Stimulated activated CD4-positive, alpha-beta T cell treated with anti-CD3 and anti-CD28 coated beads, Interleukin-15, amount 100 ng/mL, for 1 hour (primary cell): ENCODE measurements at places on chromosomes 6 and 20.

DNA sequence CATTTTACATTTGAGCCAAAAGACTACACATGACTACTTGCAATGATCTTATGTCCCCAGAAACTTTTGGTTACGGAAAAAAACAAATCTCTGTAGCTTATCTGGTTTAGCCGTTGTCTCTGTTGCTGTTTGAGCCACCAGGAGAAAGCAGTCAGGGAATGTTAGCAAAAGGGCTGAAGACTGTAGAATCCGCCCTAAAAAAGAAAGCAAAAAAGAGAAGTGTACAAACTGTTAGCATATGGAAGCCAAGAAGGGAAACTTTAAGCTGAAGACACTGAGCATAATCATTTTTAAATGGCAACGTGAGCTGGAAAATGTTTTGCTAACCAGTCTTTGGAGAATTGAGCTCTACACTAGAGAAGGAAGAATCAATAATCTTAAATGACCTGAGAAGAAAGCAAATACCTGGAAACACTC, 69.9 kb upstream of the MYLIP start:
- DNase-seq, result no peak

- no peak for DNase-seq
These were observed 53.8 kb upstream of the SUPT3H start for GRCh38 chr6:45431317-45432065.

GRCh38 chr20:25135031-25135430, 53.1 kb upstream of the VSX1 start:
- no peak for DNase-seq

DNA sequence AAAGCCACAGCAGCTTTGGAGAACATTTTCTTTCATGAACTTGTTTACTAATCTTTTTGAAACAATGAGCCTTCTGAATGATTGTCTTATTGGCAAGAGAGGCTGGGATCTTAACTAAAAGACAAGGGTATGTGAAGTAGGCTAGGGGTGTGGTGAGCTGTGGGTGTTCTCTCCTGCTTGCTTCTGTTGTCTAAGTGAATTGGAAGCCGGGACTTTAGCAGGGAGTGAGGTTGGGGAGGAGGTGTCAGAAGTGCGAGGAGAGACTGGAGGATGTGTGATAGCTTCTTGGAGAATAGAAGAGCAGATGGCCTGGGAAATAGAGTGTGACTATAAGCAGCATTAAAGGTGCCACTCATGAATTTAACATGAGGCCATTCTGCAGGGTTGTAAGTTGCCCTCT, 562.8 kb downstream of the UTRN start:
- DNase-seq, result no peak

DNA sequence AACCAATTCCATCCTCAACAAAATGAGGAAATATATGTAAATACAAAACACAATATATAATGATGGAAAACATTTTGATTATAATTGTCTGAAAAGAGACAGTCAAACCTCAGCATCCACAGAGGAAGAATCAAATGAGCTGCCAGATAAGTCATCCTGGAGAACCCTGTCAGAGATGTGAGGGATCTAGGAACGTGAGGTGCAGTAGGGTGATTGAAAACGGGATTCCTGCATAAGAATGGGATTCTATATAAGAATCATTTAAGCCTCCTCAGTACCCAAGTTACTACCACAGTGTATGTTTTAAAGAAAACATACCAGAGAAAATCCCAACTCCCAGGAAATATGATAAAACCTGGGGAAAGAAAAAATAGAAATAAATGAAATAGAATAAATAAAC, 690.5 kb downstream of the FRK start:
- no peak for DNase-seq
